ENCODE measurements at places on chromosomes 7 and 10. TPM values are rescaled to one million over a fixed set of nuclear protein-coding genes. Genes with fewer than 3 reads are reported as not detected.

AKR1C8 gene
- total RNA-seq: not detected

DNAH11 gene
- 0.91 TPM for total RNA-seq

GPR15LG gene
- not detected for total RNA-seq

MACC1 gene
- 0.14 TPM for total RNA-seq

GHRHR gene
- not detected for total RNA-seq

RSU1 gene
- 50.5 TPM for total RNA-seq

- DNase-seq: no peak
These were observed 94.0 kb downstream of the ORC5 start for GRCh38 chr7:104113788-104114187.

DNA sequence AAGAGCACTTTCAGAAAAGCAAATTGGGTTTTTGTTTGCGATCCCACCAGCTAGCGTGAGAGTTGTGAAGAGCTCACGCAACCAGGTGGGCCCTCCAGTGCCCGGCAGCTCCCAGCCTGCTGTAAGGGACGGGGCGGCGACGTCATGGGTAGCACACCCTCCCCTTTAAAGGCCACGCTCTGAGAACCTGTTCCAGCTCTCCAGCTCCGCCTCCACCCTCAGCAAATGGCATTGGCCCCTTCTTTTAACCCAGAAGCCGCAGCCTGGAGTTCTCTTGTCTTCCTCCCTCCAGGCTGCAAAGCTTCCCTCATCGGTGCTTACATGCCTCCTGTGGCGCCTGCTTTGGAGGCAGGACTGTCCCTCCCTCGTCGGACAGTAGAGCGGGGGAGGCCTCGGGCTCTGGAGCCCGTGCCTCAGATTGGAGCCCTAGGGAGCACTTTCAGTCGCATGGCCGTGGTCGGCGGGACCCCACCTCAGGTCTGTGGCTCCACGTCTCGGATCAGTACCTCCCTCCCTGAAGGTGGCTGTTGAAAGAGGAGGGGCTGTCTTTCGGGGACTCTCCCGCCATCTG lies 32.9 kb downstream of the WIPI2 start:
- DNase-seq: no peak

- no peak for DNase-seq
These were observed 26.7 kb downstream of the PIK3CG start for GRCh38 chr7:106891548-106892410.

- no peak for DNase-seq
These were observed 257.4 kb downstream of the KCNMA1 start for GRCh38 chr10:77380191-77380590.

DNA sequence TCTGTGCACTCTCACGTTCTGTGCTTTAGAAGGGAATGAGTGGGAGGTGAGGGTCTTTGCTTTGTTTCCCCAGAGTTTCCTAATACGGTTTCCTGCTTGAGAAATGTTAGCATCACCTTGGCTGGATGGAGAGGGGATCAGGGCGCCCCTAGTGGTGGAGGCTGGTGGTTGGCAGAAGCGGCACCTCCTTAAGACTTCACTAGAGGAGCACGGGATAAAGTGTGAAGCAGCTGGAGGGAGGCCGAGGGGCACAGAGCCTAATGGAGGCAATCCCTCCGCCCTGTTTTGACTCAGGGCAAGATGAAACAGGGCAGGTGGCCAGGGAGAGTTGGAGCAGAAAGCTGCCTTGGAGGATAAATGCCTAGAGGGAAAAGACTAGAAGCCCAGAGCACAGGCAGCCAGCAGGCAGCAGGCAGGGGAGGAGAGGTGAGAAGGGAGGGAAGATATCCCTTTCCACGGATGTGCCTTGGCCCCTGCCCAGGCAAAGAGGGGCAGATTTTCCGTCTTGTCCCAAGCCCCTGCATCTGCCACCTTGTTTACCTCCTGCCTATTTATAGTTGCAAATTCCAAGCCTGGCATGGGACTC lies 56.0 kb upstream of the BTRC start:
- peak; percentile 69 for DNase-seq

DNA sequence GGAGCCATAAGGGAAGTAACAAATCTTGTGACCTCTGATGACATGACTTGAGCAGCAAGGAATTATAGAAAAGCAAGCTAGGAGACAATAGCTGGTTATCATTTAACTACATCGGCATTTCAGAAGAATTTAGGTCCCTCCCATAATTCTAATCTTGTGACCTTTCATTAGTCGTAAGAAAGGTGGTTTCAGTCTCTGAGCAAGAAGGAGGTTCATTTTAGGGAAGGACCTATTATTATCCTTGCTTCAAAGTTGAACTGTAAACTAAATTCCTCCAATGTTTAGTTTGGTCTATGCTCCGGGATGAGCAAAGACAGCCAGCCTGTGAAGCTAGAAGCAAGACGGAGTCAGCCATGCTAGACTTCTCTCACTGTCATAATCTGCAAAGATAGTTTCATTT lies 159.6 kb downstream of the SLC16A9 start:
- no peak for DNase-seq

DNA sequence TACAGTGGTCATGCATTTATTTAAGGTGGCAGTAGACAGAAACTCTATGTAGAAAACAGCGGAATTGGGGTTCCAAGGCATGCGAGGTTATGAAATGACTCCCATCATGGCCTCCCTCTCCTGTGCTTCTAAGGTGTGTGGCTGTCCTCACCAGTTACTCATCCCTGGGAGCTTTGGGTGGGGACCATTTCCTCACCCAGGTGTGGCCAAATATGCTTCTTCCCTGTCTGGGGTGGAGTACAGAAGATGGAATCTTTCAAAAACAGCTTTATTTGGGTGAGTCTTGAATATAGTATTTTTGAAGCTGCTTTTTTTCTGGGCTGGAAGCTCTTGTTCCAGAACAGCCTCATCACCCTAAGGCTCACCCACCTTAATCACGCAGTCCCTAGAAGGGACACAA lies 139.0 kb downstream of the NRF1 start:
- no peak for DNase-seq

GRCh38 chr7:2760098-2760889 lies 72.3 kb downstream of the AMZ1 start:
- peak; percentile 26 for DNase-seq
